Stimulated activated CD8-positive, alpha-beta memory T cell treated with anti-CD3 and anti-CD28 coated beads, Interleukin-4, amount 100 ng/mL, for 24 hours (primary cell): ENCODE measurements at places on chromosomes 3 and 15.

GRCh38 chr3:197525706-197526105 is 30.1 kb downstream of the BDH1 start:
- no peak for DNase-seq

DNA sequence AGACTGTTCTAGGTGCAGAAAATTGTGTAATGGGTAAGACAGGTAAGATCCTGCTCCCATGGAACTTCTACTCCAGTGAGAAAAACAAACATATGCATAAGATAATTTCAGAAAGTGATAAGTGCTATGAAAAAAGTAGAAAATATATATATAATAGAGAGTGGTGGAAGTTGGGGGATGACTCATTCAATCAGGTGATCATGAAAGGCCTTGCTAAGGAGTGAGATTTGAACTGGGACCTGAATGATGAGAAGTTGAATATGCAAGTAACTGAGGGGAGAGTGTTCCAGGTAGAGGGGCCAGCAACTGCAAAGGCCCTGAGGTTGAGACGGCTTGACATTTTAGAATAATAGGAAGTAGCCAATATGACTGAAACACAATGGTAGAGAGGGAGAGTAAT is 92.3 kb upstream of the TNIK start:
- no peak for DNase-seq

GRCh38 chr3:33388374-33389100 is 51.7 kb downstream of the UBP1 start:
- no peak for DNase-seq

- no peak for DNase-seq
These were observed 144.5 kb downstream of the PDZRN3 start for GRCh38 chr3:73480187-73480672.

DNA sequence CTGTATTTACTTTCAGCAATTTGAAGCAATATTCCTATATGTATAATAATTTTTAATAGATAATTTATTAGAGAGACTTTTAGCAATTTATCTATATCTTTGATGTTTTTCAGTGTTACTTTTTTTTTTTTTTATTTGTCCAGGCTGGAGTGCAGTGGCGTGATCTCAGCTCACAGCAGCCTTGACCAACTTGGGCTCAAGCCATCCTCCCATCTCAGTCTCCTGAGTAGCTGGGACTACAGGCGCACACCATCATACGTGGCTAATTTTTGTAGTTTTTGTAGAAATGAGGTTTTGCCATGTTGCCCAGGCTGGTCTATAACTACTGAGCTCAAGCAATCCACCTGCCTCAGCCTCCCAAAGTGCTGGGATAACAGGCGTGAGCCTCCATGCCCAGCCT is 25.3 kb upstream of the SLTM start:
- no peak for DNase-seq

DNA sequence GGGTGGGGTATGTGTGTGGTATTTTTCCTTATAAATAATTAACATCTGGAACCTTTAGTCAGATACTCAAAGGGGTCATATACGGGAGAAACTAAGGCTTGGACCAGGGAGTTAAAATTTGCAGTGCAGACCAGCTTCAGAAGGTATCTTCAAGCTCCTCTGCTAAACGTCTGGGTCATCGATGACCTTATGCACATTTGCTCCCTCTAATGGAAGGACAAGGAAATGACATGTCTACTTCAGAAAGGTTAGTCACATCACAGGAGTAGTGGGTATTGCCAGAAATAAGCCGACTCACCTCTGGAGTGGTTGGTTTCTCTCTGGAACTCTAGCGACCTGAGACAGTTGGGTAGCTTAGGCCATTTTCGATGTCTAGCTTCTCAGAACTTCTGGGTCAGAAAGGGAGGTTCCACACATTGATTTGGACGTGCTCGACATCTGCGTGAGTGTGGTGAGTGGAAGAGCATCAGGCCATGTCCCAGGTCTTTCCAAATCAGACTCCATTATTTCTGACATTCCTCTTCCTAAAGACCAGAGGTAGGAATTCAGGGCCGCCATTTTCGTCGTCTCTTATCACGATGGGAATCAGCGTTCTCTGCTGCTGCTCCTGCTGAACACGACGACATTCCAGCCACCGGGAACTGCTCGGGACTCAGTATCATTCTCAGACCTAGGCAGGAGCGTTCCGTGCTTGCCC is 31.8 kb upstream of the RASA2 start:
- DNase-seq, result no peak

DNA sequence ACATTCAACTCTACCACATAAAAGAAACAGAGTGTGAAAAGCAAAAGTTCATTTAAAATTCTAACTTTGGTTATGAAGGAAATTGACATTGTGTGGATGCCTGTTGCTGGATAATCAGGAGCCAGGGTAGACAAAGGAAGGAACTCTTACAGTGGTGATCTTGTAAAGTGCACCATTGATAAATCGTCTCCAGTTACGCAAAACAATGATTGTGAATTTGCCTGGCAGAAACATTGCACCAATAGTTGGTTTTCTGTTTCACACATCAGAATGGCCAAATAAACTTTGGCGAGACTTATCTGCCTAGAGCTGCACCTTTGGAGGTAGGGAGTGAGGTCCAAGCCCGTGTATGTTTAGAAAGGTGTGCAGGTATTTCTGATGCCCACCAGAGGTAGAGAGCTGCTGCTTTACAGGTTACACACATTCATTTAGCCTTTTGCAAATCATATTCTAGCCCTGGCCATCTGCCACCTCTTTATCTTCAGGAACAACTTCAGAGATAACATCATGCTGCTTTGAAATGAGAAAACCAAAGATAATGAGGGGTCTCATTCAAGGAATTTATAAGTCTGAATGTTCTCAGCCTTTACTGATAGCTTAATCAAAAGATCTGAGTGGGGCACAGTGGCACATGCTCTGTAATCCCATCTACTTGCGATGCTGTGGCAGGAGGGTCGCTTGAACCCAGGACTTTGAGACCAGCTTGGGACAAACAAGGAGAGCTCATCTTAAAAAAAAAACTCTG is 47.4 kb upstream of the P3H2 start:
- no peak for DNase-seq

DNA sequence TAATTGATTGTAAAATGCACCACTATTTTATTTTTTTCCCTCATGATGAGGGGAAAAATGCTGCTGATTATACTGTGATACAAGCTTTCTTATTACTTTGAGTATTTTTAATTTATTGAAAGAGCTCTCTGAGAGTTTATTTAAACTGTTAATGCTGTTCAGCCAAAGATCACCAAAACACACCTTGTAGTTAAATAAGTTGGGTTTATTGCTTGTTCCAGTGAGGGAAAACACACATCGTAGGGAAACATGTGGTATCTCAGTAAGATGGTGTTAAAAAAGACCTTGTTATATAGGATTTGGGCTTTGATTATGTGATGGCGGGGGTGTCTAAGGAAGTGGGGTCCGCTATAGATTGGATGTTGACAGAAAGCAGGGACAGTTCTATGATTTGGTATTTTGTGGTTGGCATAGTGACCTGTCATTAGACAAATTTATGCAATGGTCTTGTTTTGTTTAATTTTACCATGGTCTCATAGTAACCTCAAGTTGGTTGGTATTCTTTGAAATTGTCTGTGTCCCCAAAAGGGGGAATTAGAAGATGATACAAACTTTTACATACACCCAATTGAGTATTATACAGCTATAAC is 11.1 kb downstream of the HACD3 start:
- DNase-seq, result no peak

- DNase-seq, result no peak
These were observed 21.2 kb upstream of the ZNF639 start for GRCh38 chr3:179301645-179302044.

DNA sequence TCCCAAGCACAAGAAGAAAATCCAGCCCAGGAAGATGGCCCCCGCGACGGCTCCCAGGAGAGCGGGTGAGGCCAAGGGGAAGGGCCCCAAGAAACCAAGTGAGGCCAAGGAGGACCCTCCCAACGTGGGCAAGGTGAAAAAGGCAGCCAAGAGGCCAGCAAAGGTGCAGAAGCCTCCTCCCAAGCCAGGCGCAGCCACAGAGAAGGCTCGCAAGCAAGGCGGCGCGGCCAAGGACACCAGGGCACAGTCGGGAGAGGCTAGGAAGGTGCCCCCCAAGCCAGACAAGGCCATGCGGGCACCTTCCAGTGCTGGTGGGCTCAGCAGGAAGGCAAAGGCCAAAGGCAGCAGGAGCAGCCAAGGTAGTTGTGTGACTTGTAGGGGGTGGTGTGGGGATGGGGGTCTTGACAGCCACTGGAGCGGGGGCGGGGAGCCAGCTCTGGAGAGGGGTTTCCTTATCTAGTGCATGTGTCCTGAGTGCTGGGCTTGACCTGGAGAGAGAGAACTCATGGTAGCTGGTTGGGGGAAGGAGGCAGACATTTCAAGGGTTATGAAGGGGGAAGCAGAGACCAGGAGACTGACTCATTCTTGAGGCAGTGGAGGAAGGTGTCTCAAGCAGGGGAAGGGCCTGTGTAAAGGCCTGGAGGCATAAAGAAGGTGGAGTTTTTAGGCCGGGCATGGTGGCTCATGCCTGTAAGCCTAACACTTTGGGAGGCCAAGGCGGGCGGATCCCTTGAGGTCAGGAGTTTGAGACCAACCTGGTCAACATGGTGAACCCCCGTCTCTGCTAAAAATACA is 6.2 kb downstream of the H1-8 start:
- DNase-seq, result no peak

- DNase-seq, result no peak
These were observed 188.4 kb upstream of the THRB start for GRCh38 chr3:24683090-24683489.

- no peak for DNase-seq
These were observed 33.1 kb downstream of the RETNLB start for GRCh38 chr3:108724101-108724500.

GRCh38 chr15:29126821-29127461 is 142.7 kb downstream of the NSMCE3 start:
- no peak for DNase-seq

DNA sequence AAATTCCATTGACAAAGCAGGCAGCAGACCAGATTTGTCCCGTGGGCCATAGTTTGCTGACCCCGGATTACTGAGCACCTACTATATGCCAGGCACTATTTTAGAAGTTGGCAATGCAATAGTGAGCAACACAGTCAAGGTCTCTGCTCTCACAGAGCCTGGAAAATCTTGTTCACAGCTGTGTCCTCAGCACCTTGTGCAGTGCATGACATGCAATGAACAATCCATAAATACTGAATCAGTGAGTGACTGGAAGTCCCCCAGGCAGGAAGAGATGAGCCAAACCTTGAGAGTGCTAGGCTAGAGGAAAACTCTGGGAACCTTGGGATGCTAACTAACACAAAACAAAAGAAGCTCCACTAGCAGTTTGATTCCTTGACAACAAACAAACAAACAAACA is 14.4 kb downstream of the TM4SF1 start:
- DNase-seq, result no peak

GRCh38 chr3:82224661-82225060 is 463.2 kb upstream of the GBE1 start:
- DNase-seq, result no peak
